Stimulated activated CD8-positive, alpha-beta memory T cell treated with anti-CD3 and anti-CD28 coated beads, Interleukin-12 subunit alpha, Interleukin-12 subunit beta, amount 100 ng/mL, for 1 hour (primary cell): ENCODE measurements at places on chromosomes 7 and 10.

DNA sequence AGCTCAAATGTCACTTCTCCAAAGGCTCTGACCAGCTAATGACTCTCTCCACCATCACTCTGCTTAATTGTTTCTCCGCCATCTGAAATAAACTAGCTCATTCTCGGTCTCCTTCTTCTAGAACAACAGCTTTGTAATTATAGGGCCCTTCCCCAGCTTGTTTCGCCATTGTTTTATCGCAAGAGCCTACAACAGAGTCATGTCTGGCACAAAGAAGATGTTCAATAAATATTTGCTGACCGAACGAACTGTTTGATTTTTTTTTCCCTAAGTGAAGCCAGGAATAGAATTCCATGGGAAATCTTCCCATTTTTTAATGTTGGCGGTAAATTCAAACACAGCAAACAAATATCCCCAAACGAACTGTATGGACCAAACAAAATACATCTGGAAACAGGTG, 63.8 kb upstream of the NMT2 start:
- DNase-seq: no peak

- no peak for DNase-seq
These were observed 39.7 kb upstream of the ABCB5 start for GRCh38 chr7:20575736-20576135.

DNA sequence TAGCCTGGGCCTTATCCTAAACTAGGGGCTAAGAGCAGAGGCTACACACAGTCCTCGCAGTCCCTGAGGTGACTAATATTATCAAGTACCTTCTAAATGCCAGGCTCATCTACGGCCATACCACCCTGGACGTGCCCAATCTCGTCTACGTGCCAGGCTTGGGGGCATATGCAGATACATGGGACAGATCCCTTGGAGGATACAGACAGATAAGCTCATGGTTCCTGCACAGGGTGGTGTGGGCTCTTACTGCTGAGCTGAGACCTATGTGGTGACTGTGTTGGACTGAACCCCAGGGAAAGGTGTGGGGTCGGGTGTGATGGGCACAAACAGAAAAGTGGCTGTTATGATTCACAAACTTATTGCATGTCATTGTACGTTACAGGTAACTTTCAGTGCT, 268.4 kb upstream of the NEBL start:
- DNase-seq: no peak

GRCh38 chr7:90180011-90180585, 25.8 kb downstream of the STEAP1 start:
- no peak for DNase-seq

- DNase-seq: no peak
These were observed 100.3 kb upstream of the INSYN2A start for GRCh38 chr10:127296696-127297095.

GRCh38 chr7:116113310-116113709, 82.7 kb upstream of the TFEC start:
- DNase-seq: no peak

DNA sequence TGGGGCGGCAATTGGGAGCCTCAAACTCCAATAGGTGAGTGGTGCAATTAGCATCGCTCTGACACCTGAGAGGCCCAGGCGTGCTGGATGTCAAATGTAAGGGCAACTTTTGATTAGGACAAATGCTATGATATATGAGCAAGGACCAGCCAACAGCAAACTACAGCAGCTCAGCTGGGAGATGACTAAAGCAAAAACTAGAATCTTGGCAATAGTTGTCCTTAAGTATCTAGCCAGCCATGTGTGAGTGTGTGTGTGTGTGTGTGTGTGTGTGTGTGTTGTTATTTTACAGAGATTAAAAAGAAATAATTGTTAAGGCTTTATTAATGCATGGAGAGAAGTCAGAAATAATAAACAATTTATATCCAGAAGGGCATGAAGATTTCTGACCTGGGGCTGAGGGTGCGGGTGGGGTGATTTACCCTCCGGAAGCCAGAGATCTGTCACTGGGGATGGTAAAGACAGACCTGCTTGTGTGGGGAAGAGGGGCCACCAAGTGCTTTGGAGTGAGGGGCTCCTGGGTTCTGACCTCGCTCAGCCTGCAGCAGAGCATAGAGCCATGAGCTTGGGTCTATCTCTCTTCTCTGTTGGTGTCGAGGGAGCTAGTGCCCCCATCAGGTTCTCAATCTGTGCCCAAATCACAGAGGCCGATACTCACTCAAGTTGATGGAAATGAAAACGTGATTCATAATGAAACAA, 77.3 kb downstream of the EMX2 start:
- no peak for DNase-seq
